Esophagus mucosa (tissue), 1 donor: ENCODE measurements at places on chromosomes 1 and 21. TPM values are rescaled to one million over a fixed set of nuclear protein-coding genes. Genes with fewer than 3 reads are reported as not detected.

LIPI gene
- total RNA-seq: not detected

NPR1 gene
- total RNA-seq: 1.8 TPM

PCP4 gene
- total RNA-seq: 1.3 TPM

ARHGEF16 gene
- total RNA-seq: 19.9 TPM

- ATAC-seq: no peak
Observed at GRCh38 chr21:27722095-27722494, 755.2 kb upstream of the ADAMTS5 start.

DNA sequence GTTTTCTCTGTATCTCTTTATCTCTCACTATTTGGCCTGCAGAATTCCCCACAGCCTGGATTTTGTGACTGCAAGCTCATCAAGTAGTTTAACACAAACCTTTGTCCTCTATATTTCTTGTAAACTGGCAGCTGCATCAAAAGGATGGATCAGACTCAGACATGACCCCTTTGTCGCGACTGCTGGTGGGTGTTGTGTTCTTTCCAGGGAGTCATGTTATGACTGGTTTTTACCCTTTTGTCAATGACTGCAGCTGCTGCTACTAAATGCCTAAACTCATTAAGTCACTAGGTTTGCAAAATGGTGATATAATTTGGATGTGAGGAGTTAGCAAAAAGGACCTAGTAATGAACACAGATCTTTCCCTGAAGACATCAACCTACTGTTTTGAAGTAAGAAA is 10.2 kb upstream of the TOMM20 start:
- ATAC-seq: no peak

DNA sequence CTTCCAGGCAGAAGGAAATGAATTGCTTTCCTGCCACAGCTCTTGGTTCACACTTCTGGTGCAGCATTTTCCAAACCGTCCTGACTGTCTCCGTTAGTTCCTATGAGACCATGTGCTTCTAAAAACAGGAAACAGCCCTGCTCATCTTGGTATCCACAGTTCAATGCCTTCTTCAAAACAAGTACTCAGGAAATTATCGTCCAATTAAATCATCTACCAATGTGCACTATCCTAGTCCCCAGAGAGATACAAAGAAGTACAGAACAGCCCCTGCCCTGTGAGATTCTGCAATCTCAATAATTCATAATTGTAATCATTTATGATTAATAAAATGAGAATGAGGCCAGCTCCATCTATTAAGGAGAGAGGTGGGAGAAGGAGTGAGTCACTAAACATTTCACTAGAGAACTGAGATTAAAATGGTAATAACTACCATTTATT is 11.2 kb downstream of the CLEC20A start:
- no peak for ATAC-seq

DNA sequence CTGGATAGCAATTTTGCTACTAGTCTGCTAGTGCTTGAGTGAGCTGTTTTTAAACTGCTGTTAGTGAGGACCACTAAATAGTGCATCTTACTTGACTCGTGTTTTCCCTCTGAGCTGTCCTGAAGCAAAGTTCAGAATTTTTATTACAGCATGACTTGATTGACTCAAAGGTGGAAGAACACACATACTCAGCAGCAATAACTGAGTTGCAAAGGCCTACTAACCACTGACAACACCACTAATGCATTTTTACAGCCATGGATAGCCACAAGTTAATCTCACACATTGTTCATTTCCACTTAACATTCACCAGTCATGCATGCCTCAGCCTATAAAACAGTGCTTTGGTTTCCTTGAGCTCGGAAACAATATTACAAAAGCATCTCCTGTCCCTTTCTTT is 148.7 kb downstream of the RUNX1 start:
- ATAC-seq: peak; percentile 78

DNA sequence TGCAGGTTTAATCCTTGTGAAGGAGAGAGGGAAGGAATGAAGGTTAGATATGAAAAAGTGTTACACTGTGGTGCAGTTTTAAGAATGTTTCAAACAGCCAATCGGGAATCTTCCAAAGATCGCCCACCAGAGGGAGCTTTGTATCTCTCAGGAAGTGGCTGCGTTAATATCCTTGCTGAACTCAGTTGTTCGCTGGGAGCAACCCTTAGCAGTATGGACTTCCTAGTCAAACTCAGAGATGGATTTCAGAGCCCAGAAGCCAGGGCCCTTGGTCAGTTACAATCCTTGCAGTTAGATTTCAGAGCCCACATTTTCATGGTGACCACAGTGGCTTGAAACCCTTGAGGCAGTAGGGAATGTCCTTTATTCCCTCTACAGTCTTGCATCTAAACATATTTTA is 136.2 kb downstream of the NTNG1 start:
- peak; percentile 65 for ATAC-seq

DNA sequence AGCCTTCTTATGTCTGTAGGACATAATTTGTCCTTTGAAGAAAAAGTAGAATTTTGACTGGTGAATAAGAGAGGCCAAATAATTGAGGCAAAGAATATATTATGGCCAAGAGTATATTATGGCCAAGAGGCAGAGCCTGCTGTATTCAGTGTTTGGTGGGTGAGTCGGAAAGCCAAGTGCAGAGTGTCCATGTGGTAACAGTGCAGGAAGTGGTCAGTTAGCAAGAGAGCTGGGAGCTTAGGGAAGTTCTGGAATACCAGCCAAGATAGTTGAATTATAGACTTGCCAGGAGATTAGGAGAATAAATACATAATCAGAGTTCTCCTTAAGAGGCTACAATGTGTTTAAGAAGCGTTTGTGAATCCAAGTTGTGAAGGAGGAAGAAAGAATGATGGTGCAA is 131.5 kb upstream of the LMO4 start:
- ATAC-seq: no peak

DNA sequence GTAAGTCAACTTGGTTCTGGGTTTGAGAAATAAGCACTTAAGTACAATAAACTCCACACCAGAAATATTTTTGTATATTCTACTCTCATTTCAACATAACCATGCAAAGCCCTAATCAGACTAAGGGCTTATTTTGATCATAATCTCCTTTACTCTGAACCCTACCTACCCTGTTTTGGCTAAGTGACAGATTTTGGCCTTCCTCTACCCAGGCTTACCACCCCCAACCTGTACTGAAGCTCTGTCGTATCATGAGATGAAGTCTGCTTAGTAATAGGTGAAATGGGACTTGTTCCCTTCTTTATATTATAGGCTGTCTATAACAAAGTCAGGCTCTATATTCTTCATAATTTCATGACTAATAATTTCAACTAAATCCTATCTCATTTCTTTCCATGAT is 135.5 kb downstream of the RERE start:
- no peak for ATAC-seq

DNA sequence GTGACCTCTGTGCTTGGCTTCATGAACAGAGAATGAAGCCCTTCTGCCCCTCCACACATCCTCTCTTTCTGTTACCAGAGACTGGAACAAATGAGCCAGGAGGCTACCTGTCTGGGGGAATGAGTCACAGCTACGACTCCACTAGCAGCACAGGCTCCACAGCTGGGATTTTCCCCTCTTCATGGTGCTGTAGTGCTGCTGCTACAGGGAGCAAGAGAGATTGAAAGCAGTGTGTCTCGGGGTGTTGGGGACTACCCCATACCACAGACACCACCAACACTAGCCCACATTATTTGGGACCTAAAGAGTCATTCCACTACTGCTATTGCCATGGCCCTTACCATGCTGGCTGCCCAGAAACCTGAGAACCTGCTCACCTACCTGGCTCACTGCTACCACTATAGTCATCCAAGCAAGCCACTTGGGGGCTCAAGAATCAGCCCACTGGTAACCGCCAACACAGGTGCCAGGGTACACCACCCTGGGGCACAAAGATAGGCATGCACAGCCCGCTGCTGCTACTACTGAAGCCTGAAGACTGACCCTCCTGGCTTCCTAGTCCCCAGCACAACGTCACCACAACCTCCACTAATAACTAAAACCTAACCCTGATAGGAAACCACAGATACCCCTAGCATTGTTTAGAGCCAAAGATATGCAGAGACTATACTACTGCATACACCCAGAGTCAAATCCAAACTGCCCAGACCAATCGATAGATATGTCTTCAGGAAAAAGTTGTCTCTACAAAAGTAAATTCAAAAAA is 17.7 kb downstream of the CD1E start:
- no peak for ATAC-seq
